LHCN-M2 (cell line): ENCODE measurements at places on chromosomes 2 and 18. TPM values are rescaled to one million over a fixed set of nuclear protein-coding genes. Genes with fewer than 3 reads are reported as not detected.

The DLGAP1 gene
- total RNA-seq, result 0.06 and 0.46 TPM in 2 replicates

The GPAT2 gene
- total RNA-seq, result not detected in 2 replicates

DNA sequence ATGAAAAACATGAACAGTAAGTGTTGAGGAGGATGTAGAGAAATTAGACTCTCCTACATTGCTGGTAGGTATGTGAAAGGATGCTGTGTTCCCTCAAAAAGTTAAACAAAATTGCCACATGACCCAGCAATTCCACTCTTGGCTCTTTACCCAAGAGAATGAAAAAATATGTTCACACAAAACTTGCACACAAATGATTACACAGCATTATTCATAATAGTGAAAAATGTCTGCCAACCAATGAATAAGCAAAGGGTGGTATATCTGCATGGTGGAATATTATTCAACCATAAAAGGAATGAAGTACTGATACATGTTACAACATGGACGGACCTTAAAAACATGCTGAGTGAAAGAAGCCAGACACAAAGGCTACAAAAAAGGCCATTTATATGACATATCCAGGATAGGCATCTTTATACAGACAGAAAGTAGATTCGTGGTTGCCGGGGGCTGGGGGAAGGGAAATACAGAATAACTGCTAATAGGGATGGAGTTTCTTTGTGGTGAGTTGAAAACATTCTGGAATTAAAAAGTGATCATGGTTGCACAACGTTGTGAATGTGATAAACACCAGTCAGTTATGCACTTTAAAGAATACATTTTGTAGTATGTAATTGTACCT lies 85.4 kb upstream of the MYO3B start:
- DNase-seq, result no peak

- peak; percentile 87 for DNase-seq
These were observed 43.9 kb upstream of the RFX8 start for GRCh38 chr2:101518578-101519492.

DNA sequence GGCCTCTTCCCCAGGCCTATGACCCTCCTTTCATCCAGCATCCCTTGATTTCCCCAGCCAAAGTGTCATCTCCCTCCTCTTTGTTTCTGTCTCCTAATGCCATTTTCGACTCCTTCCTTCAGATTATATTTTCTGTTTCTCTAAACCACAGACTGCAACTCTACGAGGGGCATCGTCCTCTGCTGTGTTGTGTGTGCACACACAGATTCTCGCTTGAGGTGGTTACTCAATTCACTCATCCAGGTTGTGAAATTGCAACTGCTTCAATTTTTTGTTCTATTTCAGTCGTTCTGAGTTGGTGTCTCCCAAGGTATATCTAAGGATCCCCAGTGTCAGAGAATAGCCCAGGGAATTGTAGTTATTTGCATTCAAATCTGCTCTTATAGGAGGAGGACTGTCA lies 113.5 kb upstream of the NDUFV2 start:
- DNase-seq, result no peak

The ZSWIM2 gene
- 0.06 TPM in 1 of 2 replicates, not detected in the other for total RNA-seq

GRCh38 chr2:201419057-201419635 lies 32.1 kb downstream of the TRAK2 start:
- peak; percentile 37 for DNase-seq

The INPP5D gene
- total RNA-seq, result 0.34 and 2.6 TPM in 2 replicates

The PSTPIP2 gene
- 8.7 and 10.6 TPM in 2 replicates for total RNA-seq

GRCh38 chr2:207891086-207891844 lies 121.6 kb upstream of the FZD5 start:
- no peak for DNase-seq

DNA sequence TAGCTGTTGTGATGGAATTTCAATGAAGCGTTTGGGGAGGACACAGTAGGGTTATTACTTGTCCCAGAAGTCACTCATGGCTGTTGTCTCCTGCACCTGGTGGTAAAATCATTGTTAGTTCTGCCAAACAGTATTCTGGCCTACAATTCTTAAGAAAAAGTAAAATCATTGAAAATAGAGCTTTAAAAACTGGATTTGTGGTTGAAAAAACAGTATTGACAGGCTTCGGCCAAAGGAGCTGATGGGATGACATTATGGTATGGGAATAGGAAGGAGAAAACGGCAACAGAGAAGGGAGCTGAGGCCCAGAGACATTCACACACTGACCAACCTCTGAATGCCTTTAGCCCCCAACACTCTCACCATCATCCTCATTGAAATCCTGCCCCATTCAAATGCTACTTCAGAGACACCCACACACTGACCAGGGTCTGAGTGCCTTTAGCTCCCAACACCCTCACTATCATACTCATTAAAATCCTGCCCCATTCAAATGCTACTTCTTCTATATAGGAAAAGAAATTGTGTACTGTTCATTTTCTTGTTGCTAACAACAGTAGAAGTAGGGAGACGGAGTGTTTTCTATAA lies 114.1 kb upstream of the OSR1 start:
- no peak for DNase-seq

The FSIP2 gene
- total RNA-seq, result 0.13 and 0.17 TPM in 2 replicates

DNA sequence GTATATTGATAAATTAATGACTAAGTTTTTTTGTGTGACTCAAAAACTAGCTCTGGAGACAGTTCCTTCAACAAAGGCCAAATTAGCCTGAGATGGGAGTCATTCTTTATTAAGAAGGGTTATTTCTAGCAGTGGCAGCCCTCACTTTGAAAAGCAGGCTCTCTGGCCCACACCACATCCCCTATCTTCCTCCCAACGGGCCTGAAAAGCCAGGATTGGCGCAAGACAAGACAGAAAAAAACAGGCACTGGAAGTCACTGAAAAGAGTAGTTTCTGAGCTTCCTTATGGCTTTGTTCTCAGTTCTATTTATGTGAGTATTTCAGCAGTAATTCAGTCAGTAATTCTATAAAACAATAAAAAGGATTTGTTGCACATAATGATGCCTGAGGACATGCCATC lies 149.0 kb downstream of the LAMA3 start:
- peak; percentile 40 for DNase-seq

The GAL3ST2 gene
- not detected in 2 replicates for total RNA-seq
